Head of caudate nucleus (tissue), 42 donors: ENCODE measurements at places on chromosomes 1 and 21.
A peak's percentile ranks its signal among the peaks of the same experiment; 100 is the strongest.

DNA sequence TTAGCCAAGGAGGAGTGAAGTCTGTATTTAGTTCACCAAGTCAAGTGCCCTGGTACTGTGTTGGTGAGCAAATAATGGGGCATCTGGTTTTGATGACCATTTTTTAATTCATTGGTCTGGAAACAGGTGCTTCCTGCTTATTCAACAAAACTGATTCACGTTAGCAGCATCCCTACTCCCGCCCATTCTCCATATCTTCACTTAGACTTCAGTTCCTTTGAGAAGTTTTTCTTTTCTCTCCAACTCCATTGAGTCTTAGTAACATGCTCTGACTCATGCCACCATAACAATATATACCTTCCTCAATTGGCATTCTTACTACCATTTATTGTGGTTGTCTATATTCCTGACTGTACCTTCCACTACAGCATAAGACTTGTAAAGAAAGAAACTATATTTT lies 468.9 kb downstream of the DPYD start:
- DNase-seq = no peak

DNA sequence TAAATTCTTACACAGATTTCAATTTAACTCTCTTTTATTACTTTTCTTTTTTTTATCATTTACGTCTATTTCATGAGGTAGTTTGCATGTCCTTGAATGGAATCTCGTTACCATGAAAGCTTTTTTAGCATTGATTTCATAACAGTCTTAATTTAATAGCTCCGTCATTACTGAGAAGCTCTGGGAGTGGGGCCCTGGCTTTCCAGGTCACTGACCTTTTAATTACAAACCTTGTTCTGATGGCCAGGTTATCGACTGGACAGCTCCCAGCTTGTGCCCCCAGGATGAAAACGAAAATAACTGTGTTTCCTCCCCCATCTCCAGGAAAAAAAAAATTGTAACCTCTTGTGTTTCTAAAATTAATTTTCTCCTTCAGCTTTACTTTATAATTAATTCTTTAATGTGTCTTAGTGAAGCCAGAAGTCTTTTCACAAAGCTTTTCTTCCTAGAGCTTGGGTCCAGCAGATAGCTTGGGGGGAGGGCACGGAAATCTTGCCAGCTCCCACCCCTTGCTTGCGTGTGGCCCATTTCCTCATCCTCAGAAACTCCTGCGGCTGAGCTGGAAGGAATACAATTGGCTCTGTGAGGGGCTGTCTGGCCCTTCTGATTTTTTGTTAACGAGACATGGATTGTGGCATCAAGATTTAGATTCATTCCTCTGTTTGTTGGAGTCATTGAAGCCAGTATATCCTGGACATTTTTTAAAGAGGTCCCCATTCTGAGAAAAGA lies 65.7 kb downstream of the PEX14 start:
- no peak for DNase-seq

- no peak for DNase-seq
Observed at GRCh38 chr1:90488451-90488850, 228.7 kb downstream of the BARHL2 start.

GRCh38 chr1:59125676-59126320 lies 171.1 kb upstream of the FGGY start:
- no peak for DNase-seq

DNA sequence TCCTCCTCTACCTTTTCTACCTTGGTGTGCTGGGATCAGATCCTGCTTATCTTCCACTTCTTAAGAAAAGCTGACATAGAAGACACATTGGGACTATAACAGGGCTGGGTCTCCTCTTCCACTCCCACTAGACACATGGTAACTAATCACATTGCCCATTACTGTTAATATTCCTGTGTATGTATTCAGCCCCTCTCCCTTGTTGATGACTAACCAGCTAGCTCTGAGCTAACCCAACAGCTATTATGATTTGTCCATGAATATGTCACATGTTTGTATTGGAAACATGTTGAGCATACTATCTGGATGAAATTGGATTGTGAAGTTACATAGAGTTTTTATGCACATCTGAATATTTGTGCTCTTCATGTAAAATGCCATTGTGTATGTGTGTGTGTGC lies 52.9 kb downstream of the MPZL1 start:
- no peak for DNase-seq

DNA sequence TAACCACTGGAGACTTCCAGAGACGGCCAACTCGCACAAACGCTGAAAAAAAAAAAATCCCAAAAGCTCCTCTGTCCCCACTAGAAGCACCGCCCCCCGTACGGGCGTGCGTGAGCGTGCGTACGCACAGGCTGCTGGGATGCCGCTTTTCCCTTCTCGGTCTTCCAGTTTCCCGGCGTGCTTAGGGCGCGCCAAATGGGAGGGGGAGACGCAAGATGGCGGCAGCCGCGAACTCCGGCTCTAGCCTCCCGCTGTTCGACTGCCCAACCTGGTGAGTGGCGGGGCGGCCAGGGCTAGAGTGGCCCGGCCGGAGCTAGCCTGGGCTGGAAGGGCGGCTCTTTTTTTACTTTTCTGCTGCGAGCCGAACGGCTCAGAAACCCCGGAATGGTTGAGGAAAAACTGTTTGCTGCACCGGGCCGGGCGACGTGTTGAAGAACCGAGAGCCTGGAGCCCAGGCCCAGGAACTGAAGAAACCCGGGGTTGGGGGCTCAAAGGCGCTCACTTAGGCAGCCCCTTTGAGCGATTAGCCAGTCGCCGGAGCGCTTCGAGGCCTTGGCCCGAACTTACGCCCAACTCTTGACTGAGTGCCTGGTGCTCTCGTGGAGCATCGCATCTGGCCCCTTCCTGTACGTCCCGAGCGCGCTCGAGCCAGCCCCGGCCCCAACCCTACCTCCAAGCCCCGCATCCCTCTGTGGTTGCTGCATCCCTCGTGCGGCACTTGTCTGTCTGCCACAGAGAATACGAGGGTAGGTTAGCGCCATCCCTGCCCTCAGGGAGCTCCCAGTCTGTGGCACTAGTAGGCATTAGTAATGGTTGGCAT lies at the start of gene PPP1R8:
Gene PPP1R8 (plus strand): TSS at position 162 of the 820 bp plus-strand sequence. CDS start 54 bp downstream, at position 216.
- DNase-seq = peak; percentile 98

DNA sequence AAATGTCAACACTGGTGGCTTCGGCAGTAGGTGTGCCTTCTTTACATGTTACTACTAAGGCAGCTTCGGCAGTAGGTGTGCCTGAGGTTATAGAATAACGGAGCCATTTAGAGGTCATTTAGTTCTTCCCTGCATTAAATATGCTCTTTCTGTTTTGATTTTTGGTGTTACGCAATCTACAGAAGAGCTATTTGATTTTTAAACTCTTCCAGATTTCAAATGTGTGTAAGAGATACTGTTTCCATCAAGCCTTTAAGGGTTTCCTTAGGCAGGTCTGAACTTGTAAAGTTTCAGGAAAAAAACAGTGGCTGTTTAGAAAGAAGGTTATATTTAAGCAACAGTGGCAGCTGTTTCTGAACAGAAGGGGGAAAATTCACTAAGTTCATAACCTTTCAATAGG lies 54.8 kb downstream of the PIK3R3 start:
- no peak for DNase-seq

GRCh38 chr1:156566436-156566835 lies 5.9 kb downstream of the IQGAP3 start:
- DNase-seq = no peak

GRCh38 chr1:86357796-86358195 lies 38.3 kb downstream of the ODF2L start:
- DNase-seq = no peak

DNA sequence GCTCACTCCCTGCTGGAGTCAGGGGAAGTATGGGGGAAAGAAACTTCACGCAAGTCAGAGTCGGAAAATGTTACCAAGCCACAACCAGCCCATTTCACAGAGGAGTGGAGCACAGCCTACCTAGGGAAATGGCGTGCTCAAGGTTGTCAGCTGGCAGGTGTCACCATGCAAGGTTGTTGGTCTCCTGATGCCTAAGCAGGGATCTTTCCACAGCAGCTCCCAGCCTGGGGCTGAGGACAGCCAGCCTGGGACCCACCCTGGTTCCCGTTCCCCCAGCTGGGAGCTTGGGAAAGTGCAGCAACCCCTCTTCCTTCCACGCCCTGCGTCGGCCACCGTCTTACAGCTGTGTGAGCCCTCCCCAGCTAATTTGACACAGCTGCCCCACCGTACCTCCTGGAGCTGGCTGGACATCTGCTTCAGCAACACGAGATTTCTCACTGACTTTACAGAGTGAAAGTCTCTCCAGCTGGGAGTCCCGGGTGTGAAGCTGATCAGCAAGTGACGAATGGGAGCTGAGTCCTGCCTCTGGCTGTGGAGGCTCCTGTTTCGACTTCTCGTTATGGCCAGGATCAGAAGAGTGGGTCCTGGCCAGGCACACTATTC lies 224.6 kb upstream of the RAB4A start:
- no peak for DNase-seq

- no peak for DNase-seq
Observed at GRCh38 chr1:8600336-8600735, 217.1 kb downstream of the RERE start.

DNA sequence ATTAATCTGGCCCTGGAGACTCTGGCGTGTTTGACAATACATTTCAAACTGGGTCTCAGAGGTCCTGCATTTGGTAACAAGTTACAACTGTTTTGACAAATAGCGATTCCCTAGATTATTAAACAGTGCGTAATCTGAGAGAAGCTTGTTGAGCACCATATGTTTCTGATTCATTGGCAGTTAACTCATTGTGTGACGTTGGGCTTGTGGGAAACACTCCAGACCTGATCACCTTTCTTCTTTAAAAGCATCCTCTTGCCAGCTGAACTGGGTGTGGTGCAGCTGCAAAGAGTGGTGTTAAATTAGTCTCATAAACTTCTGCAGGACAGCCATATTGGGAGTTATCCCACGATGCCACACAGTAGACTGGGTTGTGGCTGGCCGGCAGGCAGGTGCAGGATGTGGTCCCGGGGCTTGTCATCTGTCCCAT lies 82.7 kb downstream of the CDC7 start:
- DNase-seq = no peak

DNA sequence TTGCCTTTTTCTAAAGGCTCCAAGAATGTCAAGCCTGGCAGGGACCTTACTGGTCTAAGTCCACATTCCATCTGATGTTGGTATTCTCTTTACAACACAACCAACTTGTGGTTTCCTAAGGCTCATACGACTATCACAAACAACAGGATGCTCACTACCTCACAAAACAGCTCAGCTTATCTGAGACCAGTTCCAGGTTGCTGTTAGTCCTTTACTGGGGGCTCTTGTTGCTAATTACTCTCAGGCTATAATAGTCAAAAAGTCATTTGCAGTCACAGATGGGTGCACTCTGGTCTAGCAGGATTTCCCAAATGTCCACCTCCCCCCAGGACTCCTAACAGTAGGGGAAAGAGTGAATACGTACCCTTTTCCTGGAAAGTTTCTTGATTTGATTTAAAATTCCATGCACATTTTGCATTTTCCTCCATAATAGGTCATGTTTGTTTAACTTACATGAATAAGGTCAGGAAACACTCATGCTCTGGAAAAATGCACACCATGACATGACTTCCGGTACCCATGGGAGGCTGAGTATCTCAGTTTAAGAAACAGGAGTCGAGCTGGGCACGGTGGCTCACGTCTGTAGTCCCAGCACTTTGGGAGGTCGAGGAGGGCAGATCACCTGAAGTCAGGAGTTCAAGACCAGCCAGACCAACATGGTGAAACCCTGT lies 16.0 kb downstream of the LCK start:
- DNase-seq = no peak

GRCh38 chr1:22773981-22774832 lies 63.6 kb downstream of the EPHB2 start:
- peak; percentile 37 for DNase-seq

DNA sequence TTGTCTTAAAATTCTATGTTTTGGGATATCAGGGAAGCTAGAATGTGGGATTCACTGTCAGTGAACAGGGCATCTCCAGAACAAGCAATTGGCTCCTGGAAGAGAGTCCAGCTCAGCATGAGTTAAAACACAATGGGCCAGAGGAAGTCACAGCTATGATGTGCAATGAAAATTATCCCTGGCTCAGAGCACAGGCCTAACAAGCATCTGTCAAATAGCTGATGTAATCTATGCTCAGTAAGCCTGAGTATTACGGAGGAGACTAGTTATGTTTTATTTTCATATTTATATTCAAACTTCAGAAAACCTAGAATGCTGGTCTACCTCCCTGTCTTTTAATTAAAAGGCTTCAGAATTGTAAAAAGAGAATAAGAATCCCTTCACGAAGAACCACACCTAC lies 41.6 kb downstream of the PARP1 start:
- no peak for DNase-seq

DNA sequence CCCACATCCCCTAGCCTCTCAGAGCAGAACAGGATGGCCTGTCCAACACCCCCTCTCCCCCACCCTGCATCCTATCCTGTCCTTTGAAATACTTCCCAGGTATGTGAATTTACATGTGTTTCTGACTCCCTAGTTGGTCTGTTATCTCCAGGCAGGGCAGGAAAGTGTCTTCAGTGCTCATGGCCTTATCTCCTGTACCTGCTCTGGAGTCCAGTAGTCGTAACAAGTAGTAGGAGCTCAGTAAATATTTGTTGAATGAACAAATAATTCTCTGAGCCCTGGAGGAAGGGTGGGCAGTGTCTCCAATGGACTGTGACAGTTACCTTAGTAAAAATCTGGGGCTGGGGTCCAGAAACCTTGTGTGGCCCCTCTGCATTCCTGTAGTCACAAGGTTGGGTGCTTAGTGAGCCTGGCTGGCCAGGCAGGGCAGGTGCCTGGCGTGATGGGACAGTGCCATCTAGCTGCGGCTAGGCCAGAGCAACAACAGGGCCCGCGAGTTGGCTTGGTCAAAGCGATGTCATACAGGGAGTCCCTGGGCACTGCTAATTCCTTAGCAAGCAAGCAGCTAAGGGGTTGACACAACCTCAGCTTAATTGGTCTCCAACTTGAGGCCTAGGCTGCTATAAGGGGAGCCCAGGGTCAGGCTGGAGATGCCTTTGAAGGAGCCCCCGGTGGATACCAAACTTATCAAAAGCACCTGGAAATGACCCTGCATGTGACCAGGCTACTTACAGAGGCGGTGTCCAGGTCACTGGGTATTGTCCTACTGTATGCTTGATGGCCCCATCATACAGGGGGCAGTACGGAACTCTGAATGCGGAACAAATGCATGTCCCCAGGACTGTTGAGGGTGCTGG lies 89.0 kb upstream of the PPM1J start:
- peak; percentile 81 for DNase-seq

- no peak for DNase-seq
Observed at GRCh38 chr1:81230983-81231728, 569.6 kb upstream of the ADGRL2 start.

DNA sequence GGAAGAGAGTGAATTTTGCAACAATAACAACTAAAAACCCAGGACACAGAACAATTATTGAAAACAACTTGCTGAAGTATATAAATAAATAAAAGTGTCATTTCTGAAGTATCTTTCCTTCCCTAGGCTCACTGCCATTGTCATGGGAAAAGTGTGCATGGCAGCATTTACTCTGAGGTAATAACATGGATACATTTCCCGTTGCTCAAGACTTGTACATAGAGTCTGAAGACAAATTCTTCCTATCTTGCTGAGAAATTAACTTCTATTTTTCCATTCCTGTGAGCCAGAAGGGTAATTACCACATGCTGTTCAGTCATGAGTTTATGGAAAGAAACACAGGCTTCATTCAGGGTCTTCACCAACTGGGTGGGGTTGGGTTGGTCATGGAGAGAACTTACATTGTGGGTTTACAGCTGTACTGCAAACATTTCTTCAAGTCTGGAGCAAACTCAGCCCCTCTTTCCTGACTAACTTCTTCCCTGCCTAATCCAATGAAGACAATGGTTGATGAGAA lies 32.2 kb downstream of the ST6GALNAC3 start:
- no peak for DNase-seq

- DNase-seq = no peak
Observed at GRCh38 chr1:180194546-180195207, 35.4 kb upstream of the LHX4 start.

GRCh38 chr1:111454859-111455641 lies 5.8 kb downstream of the ATP5PB start:
- DNase-seq = no peak
